ENCODE measurements at places on chromosomes 5 and 9.

DNA sequence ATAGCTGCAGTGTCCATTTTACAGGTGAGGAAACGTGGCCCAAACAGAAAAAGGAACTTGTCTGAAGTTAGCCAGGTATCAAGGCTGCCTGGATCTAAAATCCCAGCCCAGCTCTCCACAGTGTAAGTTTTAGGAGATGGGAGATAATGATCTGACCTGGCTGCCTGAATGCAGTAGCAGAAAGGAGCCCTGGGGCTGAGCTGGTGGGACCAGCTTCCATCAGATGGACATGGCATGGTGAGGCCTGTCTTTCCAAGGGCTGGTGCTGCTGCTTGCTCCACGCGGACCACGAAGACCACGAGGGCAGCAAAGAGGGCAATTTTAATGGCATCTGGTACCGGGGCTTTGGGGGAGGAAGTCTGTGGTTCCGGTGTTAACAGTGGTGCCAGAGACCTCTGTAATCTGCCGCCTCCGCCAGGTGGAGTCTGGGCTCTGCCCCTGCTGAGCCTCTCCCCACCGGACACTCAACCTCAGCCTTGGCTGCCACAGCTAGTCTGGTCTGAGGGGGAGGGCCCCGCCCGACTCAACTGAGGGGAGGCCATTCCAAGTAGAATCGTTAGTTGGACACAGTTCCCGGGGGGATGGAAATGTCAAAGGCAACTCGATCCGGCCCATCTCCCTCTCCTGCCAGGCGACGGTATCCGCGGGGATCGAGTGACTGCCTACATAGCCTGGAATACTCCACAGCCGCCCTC is 650 bp downstream of the MYORG start:
- DNase-seq = peak; percentile 8

DNA sequence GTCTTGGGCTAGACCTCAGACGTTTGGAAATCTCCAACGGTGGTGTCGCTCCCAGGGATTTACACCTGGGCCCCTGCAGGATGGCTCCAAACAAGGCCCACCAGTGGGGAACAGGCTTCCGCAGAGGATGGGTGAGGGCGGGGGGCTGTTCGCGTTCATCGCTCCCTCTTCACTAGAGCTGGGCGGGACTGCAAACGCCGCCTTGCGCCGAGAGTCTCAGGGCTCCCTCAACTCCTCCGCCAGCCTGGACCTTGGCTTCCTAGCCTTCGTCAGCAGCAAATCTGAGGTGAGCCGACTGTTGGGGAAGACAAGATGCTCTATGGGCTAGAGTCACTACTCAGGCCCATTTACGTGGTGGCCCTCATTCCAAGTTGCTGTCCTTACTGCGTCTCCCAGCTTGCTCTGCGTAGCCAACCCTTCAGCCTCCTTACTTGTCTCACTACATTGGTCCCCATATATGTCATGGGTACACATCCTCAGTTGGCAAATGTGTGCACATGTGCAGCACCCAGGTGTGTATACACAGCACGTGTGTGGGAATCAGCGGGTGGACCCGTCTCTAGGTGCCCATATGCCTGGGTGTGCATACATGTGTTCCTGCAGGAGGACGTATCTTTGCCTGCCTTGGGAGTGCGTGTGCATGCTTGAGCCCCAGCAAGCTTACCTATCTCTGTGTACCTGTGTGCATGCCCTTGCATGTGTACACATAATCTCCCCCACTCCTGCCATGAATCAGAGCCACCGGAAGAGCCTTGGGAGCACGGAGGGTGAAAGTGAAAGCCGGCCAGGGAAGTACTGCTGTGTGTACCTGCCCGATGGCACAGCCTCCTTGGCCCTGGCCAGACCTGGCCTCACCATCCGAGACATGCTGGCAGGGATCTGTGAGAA is 10.5 kb downstream of the RGS14 start:
- DNase-seq = no peak

DNA sequence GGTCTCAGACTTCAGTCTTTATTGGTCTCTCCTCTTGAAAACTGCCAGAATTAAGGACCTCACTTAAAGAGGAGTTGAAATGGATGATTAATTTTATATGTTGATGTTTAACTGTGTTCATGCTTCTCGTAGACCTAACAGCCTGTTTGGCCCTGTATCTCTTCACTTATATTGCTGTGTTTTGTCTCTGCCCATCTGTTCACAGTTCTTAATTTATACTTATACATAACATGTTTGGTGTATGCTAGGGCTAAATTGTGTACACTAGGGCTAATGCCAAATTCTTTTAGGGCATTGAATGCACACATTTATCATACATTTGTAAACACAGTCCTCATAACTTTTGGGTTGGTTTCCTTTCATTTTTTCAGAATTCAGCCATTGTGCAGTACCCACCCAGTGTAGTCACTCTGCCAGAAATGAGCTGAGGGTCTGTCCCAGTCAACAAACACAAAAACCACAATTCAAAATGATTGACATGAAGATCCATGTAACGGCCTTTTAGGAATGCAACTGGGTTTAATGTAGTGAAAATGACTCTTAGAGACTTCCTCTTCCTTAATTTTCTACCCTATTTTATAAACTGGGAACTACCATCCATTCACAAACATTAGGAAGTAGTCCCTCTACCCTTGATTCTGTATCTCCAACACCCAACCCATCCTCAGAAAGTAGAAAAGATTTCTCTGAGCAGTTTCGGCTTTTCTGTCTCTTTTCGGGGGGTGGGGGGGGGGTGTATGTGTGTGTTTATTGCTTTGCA is 668.8 kb upstream of the KLF4 start:
- DNase-seq = no peak

- DNase-seq = no peak
Measured at GRCh38 chr9:129319938-129320481, 141.9 kb upstream of the IER5L start.

- DNase-seq = no peak
Measured at GRCh38 chr9:108162664-108163063, 673.1 kb upstream of the KLF4 start.

DNA sequence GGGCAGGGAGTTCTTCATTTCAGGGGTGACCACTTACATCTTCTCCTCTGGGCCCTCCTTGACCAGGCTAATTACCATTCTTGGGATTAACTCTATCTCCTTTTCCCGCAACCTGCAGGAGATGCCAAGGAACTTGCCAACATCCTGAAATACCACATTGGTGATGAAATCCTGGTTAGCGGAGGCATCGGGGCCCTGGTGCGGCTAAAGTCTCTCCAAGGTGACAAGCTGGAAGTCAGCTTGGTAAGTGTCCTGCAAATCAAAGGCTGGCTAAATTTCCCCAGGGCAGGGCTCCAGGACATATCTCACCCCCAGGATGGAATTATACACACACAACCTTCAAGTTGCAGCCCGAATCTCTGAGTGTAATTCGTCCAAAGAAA is 30.2 kb downstream of the TGFBI start:
- no peak for DNase-seq

DNA sequence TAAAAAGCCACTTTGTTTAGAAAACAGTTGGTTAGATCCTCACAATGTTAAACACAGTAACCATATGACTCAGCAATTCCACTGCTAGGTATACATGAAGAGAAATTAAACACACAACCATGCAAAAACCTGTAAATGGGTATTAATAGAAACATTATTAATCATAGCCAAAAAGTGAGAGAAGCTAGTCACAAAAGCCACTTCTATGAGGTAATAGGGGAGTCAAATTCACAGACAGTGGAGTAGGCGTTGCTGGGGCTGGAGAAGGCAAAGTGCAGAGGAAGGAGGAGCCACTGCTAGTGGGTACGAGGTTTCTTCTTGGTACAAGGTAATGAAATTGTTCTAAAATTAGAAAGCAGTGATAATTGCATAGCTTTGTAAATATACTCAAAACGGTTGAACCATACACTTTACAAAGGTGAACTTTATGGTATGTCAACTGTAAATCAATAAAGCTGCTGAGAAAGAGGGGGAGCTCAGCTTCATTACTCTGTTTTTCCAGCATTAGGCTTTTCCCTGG is 364.4 kb downstream of the GADD45G start:
- peak; percentile 15 for DNase-seq

GRCh38 chr9:114718801-114719221 is 36.8 kb upstream of the TEX48 start:
- DNase-seq = no peak

DNA sequence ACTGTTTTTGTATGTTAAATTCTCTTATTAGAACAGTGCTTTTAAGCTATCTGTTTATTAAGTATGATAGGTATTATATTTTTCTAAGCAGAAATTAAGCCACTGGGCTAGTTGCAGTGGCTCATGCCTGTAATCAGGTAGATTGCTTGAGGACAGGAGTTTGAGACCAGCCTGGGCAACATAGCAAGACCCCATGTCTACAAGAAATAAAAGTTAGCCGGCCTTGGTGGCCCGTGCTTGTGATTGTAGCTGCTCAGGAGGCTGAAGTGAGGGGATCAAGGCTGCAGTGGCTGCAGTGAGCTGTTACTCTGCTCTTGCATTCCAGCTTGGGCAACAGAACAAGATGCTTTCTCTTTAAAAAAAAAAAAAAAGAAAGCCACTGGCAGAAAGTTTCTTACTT is 45.0 kb upstream of the LRRC70 start:
- no peak for DNase-seq

- DNase-seq = no peak
Measured at GRCh38 chr5:54401515-54401914, 54.0 kb upstream of the HSPB3 start.

DNA sequence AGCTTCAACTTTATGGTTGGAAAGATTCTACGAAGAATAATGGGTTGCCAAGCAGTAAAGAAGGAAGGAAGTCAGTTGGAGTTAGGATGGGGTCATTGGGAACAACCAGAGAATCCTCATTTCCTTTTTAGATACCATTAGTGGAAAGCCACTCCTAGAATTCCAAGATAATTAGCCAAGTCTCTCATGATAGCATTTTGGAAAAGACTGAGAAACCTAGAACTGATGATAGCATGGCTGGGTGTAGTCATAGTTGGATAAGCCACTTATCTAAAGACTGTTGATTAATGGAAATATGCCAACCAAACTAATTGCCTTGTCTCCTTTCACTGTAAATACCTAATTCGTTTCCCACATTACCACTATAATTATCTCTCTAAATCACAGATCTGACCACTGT is 377.0 kb downstream of the GLIS3 start:
- no peak for DNase-seq

DNA sequence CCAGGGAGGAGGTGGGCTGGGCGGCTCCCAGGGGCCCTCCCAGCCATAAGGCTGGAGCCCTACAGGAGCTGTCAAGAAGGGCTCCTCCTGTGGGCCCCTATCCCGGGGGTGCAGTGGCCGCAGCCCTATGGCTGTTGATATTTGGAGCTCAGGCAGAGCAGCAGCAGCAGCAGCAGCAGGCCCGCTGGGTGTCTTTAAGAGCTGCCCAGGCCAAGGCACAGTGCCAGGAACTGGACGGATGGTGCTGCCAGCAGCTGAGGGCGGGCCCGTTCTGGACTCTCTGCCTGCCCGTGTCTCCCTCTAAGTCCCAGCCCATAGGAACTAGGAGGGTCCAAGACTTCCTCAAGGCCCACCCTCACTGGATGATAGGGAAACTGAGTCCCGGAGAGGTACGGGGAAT is 3.6 kb downstream of the AK1 start:
- DNase-seq = no peak

DNA sequence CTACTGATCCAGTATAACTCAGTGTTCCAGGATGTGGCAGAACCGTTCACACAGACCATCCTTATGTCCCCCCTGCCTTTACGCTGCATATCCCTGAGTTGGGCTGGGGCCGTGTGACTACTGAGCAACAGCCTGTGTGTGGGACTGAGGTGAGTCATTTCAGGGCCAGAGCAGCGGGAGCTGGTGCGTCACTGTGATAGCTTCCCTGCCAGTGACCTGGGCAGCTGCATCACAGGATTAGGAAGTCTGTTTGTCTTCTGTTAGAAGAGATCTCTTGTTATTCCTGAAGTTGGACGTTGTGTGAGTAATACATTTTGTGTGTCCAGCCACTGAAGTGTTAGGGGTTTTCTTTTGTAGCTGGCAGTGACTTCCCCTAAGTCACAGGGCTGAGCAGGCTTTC is 35.6 kb downstream of the TPPP start:
- DNase-seq = no peak

DNA sequence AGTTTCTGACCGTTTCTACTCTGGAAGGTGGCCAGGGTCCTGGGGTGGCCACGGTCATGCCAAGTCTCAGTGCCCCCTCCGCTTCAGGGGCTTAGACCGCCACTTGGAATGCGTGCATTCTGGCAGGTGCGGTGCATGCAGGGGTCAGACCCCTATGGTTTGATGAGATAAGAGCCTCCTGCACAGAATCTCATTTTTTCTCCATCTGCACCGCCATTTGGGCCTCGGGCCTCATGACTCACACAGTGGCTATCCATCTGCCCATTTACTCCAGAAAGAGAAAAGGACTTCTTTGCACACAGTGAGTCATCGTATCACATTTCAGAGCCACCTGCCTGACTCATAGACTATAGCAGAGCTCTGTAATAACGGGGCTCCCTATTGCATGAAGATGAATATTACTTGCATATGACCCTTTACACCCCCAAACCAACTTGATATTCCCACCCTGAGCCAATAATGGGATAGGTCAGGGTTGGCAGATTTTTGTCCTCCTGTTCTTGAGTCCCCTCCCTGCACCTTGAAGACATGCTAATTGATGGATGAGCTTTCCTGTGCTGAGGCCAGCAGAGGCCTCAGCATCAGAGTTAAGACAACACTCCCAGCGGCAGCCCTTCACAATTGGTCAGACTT is 157.4 kb downstream of the NR3C1 start:
- DNase-seq = peak; percentile 5

- no peak for DNase-seq
Measured at GRCh38 chr9:122029898-122030297, 63.2 kb downstream of the TTLL11 start.

DNA sequence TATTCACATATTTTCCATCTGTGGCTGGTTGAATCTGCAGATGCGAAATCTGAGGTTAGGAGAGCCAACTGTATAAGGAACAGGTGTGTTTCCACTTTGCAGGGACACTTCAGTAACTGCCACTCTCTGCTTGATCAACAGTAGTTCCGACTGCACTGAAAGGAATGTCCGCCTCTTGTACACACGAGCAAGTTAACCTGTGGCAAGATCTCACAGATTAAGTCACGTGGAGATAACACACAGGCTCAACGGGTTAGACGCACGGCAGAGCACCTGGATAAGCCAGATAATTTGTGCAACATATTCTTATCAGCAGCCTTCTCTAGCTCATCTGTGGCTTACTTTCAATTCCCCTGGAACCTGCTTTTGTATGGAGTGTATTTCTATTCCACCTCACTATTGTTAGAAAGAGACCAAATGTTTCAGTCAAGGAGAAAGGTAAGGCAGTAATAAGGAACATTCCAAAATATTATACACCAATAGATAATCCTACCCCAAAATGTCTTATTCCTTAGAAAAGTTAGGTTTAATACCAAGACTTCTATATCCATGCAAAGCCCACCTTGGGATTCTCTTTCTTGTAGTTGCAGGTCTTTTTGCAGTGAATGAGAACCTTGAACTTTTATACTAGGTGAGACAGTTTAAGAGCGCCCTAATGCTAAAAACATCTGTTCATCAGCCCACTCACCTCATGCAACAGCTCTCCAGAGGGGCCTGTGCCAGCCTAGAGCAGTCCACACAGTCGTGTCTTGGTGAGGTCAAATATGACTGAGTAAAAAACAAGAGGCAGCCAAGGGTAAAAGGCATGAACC is 6.5 kb upstream of the C9 start:
- no peak for DNase-seq

GRCh38 chr9:98886691-98887229 is 56.9 kb upstream of the COL15A1 start:
- DNase-seq = no peak
